ENCODE measurements at places on chromosomes 1 and 21.

- DNase-seq: no peak
Observed at GRCh38 chr21:46285206-46285661, at the start of gene MCM3AP. TSS of gene MCM3AP (minus strand) at chr21:46285611. CDS start at chr21:46285286, 325 bp downstream.

DNA sequence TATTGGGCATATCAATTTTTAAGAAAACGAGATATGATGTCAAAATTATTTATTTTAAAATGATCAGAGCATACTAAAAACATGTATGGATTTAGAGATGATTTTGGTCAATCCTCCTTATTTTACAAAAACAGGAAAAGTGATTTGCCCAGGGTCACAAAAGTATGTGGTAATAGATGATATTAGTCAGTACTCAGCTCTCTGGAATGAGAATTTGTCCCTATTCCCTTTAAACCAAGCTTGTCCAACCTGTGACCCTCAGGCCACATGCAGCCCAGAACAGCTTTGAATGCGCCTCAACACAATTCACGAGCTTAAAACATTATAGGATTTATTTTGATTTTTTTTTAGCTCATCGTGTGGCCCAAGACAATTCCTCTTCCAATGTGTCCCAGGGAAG lies 104.7 kb downstream of the AKT3 start:
- DNase-seq: no peak

DNA sequence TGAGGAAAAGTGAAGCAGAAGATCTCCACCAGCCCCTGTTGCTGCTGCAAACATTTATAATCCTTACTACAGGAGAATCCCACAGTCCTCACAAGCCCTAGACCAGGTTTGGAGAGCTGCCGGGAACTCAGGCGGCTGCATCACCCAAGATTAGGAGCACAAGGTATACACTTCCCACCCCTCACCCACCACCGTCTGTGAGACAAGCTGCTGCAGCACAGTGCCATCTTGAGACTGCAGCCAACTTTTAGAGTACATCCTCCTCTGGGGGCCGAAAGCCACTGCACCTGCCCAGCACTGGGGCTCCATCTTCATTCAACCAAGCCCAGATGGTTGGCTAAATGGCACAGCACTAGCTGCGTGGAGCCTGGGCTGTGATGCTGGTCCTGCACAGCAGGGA lies 13.8 kb downstream of the OLFML3 start:
- DNase-seq: no peak

DNA sequence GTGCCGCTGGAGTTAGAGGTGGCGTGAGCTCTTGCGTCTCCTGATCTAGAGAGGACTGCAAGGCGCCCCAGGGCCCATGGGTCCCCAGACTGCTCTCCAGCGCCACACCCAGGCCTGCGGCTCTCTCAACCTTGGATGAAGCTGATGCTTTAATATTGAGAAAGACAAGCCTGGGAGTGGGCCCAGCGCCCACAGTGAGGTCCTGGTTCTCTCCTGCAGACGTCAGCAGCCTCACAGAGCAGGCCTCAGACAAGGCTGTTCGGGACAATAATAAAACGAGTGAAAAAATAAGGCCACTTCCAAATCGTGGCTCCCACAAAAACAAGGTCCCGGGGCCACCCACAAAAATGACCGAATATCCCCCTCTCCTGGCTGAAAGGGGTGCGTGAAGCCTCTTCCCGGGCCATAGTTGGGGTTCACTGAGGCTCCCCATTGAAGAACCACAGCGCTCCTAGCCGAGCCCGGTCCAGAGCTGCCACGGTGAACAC lies 6.0 kb upstream of the DNMT3L start:
- DNase-seq: peak; percentile 81

GRCh38 chr1:7334475-7335035 lies 436.5 kb upstream of the VAMP3 start:
- no peak for DNase-seq

DNA sequence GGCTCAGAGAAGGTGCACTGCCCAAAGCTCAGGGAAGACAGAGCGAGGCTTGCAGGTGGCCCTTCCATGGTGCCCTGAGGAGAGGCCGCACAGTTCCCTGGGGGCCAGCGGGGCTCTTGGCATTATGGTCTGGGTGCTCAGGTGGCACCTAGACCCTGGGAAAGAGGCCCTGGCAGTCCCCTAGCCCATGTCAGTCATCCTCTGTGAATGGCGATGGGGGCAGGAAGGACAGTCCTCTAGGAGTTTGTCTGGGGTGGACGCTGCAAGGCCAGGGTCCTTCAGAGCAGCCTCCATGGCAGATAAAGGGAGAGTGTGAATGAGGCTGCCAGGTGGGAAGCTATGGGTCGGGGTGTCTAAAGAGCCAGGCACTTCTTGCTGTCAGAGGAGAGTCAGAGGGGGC lies 345.9 kb upstream of the VAMP3 start:
- DNase-seq: no peak

- DNase-seq: no peak
Observed at GRCh38 chr1:186454981-186455380, 5.9 kb downstream of the PDC start.

DNA sequence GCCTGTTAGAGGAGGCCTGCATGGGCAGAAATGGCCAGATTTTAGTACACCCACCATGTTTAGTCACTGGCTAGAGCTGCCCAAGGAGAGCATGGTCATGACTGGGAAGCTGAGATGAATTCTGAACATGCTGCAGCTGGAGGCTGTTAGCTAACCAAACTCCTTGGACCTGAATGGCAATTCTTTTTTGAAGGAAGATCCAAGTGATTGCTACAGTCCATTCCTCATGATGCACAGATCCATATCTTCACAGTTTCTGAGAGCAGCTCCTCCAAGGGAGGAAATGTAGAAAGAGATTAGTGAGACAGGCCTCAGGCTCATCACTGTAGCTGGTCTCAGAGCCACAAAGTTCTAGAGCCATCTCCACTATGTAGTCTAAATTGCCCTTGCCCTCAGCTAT lies 11.1 kb downstream of the ZFYVE9 start:
- no peak for DNase-seq

- no peak for DNase-seq
Observed at GRCh38 chr21:29343519-29343918, 44.8 kb downstream of the BACH1 start.

DNA sequence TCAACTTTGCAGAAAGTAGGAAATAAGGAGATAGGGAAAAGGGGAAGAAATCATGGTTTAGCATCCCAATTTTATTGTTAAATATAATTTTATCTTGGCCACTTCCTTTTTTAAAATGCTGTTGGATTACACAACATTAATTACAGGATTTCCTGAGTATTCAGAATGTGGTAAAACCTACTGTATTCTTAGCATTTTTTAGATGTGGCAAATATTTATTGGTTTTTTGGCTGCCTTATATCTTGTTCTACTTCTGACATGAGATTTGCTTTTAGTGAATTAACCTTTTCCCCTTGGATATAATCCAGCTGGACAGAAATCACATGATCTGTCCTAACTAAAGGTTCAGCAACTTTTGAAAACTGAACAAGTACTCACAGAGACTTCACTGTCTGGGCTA lies 104.9 kb downstream of the PTGS2 start:
- DNase-seq: no peak

GRCh38 chr1:93528412-93528811 lies 80.5 kb downstream of the FNBP1L start:
- DNase-seq: peak; percentile 29

Measured in RPMI8226 (cell line).